ENCODE measurements at places on chromosomes 7 and 10.

DNA sequence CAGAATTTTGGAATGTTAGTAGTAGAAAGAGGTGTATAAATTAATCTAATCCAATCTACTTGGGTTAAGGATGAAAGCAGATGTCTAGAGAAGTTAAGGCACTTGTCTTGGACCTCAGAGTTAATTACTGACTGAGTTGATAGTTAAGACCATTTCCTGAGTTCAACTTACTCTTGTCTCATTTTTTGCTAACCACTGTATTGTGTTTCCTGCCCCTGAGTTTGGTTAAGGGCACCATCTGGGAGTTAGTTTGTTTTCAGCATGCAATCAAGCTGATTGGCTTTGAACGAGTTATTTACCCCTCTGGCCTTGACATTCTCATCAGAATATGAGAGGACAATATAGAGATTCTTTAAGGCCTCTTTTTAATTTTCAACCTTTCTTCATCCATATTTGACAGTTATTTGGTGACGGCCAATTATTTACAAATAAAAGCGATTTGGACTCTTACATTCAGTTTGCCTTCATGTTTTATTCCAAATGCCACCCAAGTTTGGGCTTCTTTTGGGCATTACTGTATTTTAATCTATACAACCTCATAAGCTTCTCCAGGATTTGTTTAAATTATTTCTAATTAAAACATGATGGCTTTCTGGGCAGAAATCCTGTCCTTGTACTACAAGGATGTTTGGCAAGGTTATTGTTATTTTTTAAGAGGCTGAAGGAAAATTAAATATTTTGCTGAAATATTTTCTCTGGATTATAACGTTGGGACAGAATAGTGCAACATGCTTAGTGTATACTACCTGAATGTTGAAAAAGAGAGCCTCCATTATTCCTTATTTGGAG, 225.0 kb downstream of the CACNB2 start:
- no peaks in the 10 kb centered on the region for H3K4me1 ChIP-seq
- no peaks in the 10 kb centered on the region for H3K36me3 ChIP-seq
- H3K27ac ChIP-seq = no peak overlapping the region
- no peak for DNase-seq

DNA sequence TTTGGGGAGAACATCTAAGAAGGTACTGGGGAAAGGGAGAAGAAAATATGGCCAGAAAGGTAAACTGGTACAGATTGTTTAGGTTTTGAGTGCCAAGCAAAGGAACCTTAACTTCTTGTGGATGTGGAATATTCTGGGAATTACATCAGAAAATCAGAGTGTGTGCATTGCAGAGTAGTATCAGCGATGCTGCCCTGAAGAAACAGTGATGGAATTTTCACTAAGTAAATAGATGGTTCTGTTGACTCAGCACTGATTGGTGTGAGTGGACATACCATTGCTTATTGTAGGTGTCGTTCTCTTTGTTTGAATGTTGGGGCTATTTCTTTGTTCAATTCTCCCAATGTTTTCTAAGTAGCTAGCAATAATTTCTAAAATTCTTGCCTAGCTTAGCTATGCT, 24.4 kb upstream of the AKR1B1 start:
- no peaks in the 10 kb centered on the region for H3K36me3 ChIP-seq
- H3K27ac ChIP-seq = no peak overlapping the region
- no peak for DNase-seq
- peaks cover 9% of the 10 kb centered on the region for H3K27me3 ChIP-seq
- H3K4me1 ChIP-seq = peaks cover 2% of the 10 kb centered on the region
- H3K4me3 ChIP-seq = no peak overlapping the region

GRCh38 chr10:130770018-130770630, 541.4 kb downstream of the TCERG1L start:
- H3K4me1 ChIP-seq = no peaks in the 10 kb centered on the region
- H3K36me3 ChIP-seq = no peaks in the 10 kb centered on the region
- no peak overlapping the region for H3K4me3 ChIP-seq
- H3K27ac ChIP-seq = no peak overlapping the region

- no peaks in the 10 kb centered on the region for H3K36me3 ChIP-seq
- H3K4me3 ChIP-seq = no peak overlapping the region
- DNase-seq = no peak
- H3K27me3 ChIP-seq = peaks cover 2% of the 10 kb centered on the region
These were observed 37.1 kb downstream of the CCDC71L start for GRCh38 chr7:106623853-106624252.

DNA sequence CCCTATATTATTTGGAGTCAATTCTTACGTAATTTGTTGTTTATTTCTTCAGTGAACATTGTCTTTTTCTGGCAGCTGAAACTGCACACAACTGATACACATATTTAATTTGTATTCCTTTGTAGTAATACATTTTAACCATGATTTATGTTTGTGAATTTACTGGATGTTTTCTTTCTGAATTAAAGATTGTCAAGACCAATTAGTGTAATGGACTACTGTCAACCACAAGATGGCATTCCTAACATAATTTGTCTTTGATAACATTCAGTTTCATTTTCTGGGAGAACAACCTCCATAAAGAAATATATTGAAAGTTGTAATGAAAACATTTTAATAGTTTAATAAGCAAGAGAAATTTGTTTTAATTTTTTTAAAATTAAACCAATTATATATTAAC, 10.1 kb downstream of the THNSL1 start:
- H3K36me3 ChIP-seq = no peaks in the 10 kb centered on the region
- no peaks in the 10 kb centered on the region for H3K27me3 ChIP-seq
- DNase-seq = no peak
- H3K27ac ChIP-seq = no peak overlapping the region
- no peaks in the 10 kb centered on the region for H3K4me1 ChIP-seq
- H3K4me3 ChIP-seq = no peak overlapping the region

DNA sequence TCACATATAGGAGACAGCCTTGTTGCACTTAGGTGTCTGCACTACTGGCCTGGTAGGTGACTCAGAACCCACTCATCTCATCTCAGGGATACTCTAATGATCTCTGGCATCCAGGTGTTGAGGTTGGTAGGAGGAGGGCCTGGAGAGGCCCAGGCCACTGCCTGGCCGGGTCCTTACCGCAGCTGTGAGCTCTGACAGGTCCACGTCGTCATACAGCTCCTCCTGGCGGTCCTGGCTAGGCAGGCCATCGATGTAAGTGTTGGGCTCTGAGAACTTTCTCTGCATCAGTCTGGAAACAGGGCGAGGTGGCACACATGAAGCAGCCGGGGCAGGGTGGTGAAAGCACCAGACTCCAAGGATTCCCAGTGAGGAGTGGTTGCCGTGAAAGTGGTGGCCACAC, 62.1 kb downstream of the VWA2 start:
- H3K27ac ChIP-seq = no peak overlapping the region
- H3K4me3 ChIP-seq = no peak overlapping the region
- H3K36me3 ChIP-seq = peaks cover 8% of the 10 kb centered on the region
- H3K27me3 ChIP-seq = no peaks in the 10 kb centered on the region

- peaks cover 3% of the 10 kb centered on the region for H3K4me1 ChIP-seq
- no peaks in the 10 kb centered on the region for H3K36me3 ChIP-seq
- peaks cover 47% of the 10 kb centered on the region for H3K27me3 ChIP-seq
- peak overlapping the region; percentile 21 for H3K4me3 ChIP-seq
- H3K27ac ChIP-seq = no peak overlapping the region
These were observed 1.1 kb upstream of the CAMK2B start for GRCh38 chr7:44326261-44327125.

DNA sequence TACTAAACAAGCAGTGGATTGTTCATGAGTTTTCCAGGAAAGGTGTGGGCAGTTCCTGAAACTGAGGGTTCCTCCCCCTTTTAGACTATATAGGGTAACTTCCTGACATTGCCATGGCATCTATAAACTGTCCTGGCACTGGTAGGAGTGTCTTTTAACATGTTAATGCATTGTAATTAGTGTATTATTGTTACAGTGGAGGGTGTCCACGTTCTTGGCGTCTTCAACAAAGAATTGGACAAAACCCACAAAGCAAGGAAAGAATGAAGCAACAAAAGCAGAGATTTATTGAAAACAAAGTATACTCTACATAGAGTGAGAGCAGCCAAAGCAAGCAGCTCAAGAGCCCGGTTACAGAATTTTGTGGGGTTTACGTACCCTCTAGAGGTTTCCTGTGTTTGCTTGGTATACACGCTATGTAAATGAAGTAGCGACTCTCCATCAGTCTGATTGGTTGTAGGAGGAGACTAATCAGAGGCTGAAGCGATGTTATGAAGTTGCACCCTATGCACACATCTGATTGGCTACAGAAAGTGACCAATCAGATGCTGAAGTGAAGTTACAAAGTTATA, 175.2 kb downstream of the NSUN6 start:
- no peak overlapping the region for H3K27ac ChIP-seq
- no peaks in the 10 kb centered on the region for H3K36me3 ChIP-seq
- H3K4me1 ChIP-seq = peaks cover 13% of the 10 kb centered on the region
- peaks cover 2% of the 10 kb centered on the region for H3K27me3 ChIP-seq
- no peak for DNase-seq
- H3K4me3 ChIP-seq = no peak overlapping the region

DNA sequence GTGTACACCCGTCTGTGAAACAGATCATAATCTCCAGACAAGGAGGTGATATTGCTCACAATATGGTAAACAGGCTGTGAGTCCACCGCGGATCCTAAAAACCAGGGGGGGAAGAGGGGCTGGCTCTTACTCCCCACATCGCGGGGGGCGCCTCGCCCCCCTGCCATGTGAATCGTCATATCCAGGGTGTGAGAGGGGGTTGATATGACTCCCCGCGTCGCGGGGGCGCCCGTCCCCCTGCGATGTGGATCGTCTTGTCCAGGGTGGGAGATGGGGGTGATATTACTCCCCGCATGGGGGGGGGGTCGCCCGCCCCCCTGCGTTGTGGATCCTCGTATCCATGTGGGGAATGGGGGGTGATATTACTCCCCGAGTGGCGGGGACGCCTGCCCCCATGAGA, 30.9 kb downstream of the OCM2 start:
- no peaks in the 10 kb centered on the region for H3K36me3 ChIP-seq
- H3K27me3 ChIP-seq = no peaks in the 10 kb centered on the region
- no peak overlapping the region for H3K27ac ChIP-seq
- no peak for DNase-seq
- no peak overlapping the region for H3K4me3 ChIP-seq

DNA sequence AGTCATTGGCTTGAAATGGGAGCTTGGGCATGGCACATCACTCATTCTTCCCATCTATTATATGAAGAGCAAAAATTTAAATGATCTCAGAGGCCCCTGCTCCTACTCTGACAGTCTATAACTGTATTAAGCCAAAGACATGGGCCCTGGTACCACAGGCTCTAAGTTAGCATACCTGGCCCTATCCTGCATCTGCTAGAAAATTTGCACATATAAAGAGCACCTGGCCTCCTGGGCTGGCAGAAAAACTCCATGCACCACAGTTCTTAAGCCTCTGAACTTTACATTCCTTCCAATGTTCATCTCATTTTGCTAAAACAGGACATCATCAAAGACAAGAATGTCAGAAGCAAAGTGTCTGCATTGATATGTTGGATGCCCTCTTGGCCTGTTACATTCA, 29.6 kb upstream of the ANK3 start:
- H3K4me1 ChIP-seq = peaks cover 10% of the 10 kb centered on the region
- H3K4me3 ChIP-seq = no peak overlapping the region
- DNase-seq = no peak
- no peaks in the 10 kb centered on the region for H3K36me3 ChIP-seq
- no peaks in the 10 kb centered on the region for H3K27me3 ChIP-seq

DNA sequence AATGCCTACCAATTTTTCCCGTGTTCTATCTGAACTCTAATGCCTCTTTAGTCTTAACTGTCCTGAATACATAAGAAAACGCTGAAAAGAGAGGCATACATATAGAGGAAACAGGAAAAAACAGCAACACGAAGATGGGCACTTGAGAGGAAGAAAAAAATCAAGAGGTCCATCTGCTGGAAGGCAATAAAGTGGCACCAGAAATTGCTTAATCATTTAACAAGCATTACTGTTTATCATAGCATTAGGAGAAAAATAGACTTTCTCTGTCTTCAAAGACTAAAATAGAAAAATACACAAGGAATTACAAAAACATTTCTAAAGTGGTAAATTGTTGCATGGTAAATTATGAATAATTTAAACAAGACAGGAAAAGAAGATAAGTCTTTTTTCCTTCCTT, 35.0 kb downstream of the NSUN6 start:
- peaks cover 19% of the 10 kb centered on the region for H3K4me1 ChIP-seq
- H3K27me3 ChIP-seq = no peaks in the 10 kb centered on the region
- no peak overlapping the region for H3K27ac ChIP-seq
- H3K4me3 ChIP-seq = no peak overlapping the region
